ENCODE measurements at places on chromosomes 5 and 9.

DNA sequence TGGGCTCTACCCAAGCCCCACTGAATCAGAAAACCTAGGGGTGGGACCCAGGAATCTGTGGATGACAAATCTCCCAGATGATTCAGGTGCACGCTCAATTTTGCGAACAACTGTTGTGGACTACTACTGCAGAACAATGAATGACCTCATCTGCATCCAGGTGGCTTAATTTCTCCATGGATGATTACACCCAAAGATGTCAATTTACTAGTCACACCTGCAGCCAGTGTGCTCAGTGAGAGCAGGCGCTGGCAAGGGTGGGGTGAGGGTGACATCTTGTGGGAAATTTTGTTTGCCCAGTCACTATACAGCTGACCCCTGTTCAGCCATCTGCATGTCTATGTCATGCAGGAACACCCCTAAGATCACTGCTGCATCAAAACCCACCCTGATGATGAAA is 118.2 kb downstream of the ENTREP1 start:
- no peak for DNase-seq

- no peak for DNase-seq
Observed at GRCh38 chr9:130051855-130052254, 1.9 kb upstream of the GPR107 start.

- DNase-seq, result no peak
Observed at GRCh38 chr5:52808316-52808901, 20.7 kb downstream of the ITGA1 start.

DNA sequence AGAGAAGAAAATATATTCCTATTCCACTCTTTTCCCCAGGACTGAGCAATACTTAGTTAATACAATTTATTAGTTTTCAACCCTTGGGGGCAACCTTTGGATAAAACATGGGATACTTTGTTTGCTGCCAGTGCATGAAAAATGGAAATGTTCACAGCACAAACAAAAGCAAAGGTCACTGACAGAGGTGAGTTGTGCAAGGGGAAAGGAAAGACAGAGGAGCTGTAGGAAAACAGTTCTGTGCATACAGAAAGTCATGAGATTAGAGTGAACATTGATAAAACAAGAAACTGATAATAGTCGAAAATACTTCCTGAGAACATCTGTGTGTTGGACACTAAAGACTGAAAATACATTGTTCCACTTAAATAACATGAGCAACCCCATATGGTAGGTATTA is 779.8 kb downstream of the TLE4 start:
- no peak for DNase-seq

GRCh38 chr5:41093803-41094202 is 22.7 kb upstream of the MROH2B start:
- no peak for DNase-seq

DNA sequence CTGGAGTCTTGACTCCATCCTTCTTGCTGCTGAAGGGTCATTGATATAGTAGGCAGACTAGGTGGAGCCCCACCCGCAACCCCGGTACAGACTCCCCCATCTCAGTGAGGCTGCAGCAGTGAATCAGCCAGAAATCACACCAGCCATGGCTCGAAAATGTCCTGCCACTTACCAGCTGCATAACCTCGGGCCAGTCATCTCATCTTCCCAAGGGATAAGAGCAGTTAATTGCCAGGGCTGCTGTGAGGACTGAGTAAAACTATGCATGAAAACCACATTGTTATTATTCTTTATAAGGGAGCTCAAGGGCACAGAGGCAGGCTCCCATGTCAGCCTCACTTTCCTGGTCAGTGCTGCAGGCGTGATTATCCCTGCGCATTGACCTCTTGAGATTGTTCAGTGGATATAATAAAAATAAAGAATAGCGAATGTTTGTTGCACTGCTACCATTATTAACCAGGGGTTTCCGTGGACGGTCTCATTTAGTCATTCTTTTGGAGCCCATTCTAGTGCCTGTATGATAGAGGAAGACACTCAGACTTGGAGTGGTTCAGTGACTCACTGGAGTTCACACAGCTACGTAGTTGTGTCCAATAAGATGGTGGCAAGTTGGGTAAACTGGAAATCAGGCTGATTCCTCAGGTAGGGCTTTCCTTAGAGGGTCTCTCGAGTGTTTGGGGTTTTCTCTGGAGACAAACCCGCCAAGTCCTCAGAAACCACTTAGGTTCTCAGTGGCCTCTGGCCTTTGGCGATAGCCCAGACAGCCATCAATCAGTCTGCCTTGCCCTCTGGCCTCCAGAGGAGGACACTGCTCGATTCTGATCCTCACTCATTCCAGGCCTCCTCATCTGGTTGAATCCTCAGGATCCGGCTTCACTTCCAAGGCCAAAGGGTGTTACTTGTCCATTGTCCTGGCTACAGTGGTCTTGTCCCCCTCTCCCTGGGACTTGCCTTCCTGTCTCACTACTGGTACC is 39.9 kb downstream of the COL15A1 start:
- DNase-seq, result peak; percentile 56

- peak; percentile 99 for DNase-seq
Observed at GRCh38 chr5:136016945-136017530, 11.8 kb upstream of the TGFBI start.

GRCh38 chr9:88363661-88364060 is 24.6 kb upstream of the SPIN1 start:
- DNase-seq, result no peak

Measured in HS-5 (cell line).